Activated naive CD8-positive, alpha-beta T cell treated with anti-CD3 and anti-CD28 coated beads, Interleukin-2, amount 10 ng/mL, durations not matched to agents 7 days and 5 days (primary cell): ENCODE measurements at places on chromosomes 6 and 20. TPM values are rescaled to one million over a fixed set of nuclear protein-coding genes. Genes with fewer than 3 reads are reported as not detected.
A peak's percentile ranks its signal among the peaks of the same experiment; 100 is the strongest.

EDN1 gene
- total RNA-seq: not detected

NKAPL gene
- not detected for total RNA-seq

XKR7 gene
- not detected for total RNA-seq

KIF13A gene
- 0.54 TPM for total RNA-seq

DAAM2 gene
- total RNA-seq: not detected

- no peaks in the 10 kb centered on the region for H3K36me3 ChIP-seq
- no peaks in the 10 kb centered on the region for H3K4me1 ChIP-seq
- no peak for DNase-seq
- no peak overlapping the region for H3K4me3 ChIP-seq
Measured at GRCh38 chr6:146397638-146398037, 146.0 kb upstream of the RAB32 start.

- no peak for DNase-seq
- no peaks in the 10 kb centered on the region for H3K27me3 ChIP-seq
- H3K27ac ChIP-seq: peak overlapping the region; percentile 77
- peak overlapping the region; percentile 69 for H3K4me3 ChIP-seq
- H3K36me3 ChIP-seq: peaks cover 33% of the 10 kb centered on the region
- H3K4me1 ChIP-seq: peaks cover 67% of the 10 kb centered on the region
Measured at GRCh38 chr6:16136091-16136490, 7.2 kb downstream of the MYLIP start.

DNA sequence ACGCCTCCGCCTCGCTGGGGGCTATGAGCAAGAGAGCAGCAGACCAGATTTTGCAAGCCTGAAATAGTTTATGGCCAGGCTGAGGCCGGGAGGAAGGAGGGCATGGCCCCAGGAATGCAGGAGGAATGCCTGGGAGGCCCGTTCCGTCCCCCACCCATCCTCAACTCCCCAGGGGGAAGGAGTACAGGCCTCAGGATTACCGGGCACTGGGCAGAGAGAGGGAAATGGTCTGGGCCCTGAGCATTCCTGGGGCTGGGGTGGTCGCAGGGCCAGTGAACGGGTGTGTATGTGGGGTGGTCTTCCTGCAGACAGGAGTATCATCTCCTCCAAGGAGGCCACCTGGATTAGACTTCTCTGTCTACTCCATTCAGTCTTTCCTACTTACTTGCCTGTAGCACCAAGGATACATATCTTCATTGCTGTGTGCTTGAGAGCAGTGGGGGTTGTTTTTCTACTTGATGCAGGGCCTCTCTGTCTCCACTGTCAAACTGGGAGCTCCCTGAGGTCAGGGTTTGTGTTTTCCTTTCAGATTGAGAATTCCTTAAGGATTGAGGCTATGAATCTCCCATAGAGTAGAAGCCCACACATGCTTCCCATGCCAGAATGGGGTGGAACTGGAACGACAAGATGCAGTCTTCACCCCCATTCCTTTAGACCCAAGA is 81.3 kb downstream of the VEGFA start:
- no peaks in the 10 kb centered on the region for H3K27me3 ChIP-seq
- H3K27ac ChIP-seq: no peak overlapping the region
- peaks cover 6% of the 10 kb centered on the region for H3K4me1 ChIP-seq
- H3K36me3 ChIP-seq: no peaks in the 10 kb centered on the region
- H3K4me3 ChIP-seq: no peak overlapping the region

GRCh38 chr6:42530296-42530695 is 33.5 kb upstream of the UBR2 start:
- H3K27me3 ChIP-seq: peaks cover 4% of the 10 kb centered on the region
- no peak overlapping the region for H3K4me3 ChIP-seq
- H3K4me1 ChIP-seq: no peaks in the 10 kb centered on the region
- no peak overlapping the region for H3K27ac ChIP-seq

DNA sequence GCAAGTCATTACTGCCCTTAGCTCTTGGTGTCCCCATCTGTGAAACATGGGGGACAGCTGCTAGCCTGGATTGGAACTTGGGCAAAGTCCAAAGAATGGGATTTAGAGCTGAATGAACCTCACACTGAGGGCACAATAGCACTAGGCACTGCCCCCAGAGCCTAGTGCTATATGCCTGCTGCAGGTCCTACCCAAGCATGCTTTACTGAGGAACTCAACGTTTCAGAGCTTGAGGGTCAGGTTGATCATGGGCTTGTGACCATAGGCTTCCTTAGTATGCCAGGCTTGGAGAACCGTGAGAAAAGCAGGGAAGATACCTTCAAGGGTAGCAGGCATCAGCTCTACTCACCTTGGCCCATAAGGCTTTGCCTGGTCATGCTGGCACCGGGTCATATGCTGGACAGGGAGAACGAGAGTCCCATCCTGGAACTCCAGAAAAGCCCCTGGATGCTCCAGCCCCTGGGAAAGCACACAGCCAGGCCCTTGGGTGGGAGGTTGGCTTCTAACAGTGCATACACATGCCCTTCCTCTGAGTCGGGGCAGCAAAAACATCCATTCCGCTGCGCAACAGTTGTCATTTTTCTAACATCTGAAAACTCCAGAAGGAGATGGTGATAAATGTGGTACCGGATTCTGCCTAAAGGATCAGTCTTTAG is 29.7 kb downstream of the EIF2S2 start:
- H3K4me3 ChIP-seq: no peak overlapping the region
- no peak overlapping the region for H3K27ac ChIP-seq
- H3K36me3 ChIP-seq: peaks cover 15% of the 10 kb centered on the region
- H3K27me3 ChIP-seq: no peaks in the 10 kb centered on the region
- H3K4me1 ChIP-seq: peaks cover 7% of the 10 kb centered on the region
